Cardiac muscle cell (in vitro differentiated cells and primary cell): ENCODE measurements at places on chromosomes 4 and X. TPM values are rescaled to one million over a fixed set of nuclear protein-coding genes. Genes with fewer than 3 reads are reported as not detected.
A peak's percentile ranks its signal among the peaks of the same experiment; 100 is the strongest.

DNA sequence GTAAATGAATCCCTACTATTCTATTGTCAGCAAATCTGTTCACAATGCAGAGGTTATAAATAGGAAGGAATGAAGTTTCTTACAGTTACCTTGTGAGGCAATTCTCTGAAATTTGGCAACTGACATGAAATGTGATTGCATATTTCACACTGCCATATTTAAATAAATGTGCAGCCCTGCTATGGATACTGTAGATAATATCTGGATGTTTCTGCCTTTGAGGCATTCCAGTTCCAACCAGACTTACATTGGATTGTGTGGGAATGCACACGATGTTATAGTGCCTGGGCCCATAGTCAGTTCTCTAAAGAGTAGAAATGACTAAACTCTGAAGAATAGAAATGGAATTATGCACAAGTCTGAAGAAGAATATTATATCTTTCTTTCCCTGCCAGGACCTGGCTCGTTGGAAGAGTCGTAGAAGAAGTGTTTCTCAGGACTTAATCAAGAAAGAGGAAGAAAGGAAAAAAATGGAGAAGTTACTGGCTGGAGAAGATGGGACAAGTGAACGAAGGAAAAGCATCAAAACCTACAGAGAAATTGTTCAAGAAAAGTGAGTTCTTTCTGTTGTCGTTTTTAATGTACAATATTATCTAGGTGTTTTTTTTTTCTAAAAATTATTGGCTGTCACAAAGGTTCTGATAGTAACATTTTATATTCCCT lies 102.7 kb downstream of the PHOX2B start:
- DNase-seq: no peak

- no peak for DNase-seq
These were observed 107.6 kb downstream of the DCTD start for GRCh38 chr4:182809417-182810102.

DNA sequence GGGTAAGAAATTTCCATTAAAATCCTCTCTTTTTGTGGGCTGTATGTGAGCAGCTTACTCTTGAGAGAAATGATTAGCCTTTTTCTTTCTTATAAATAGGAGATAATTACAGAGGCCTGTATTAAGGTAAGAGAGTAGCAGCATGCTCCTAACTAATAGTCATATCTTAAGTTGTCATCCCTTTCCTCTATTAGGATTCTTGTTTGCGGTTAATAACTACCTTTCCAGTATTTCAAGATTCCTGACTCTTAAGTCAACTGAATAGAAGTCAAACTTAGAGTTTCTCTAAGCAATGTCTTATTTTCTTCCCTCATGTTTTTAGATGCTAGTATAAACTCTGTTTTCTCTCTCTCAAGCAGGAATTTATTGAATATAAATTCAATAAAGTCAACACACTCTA lies 139.9 kb upstream of the GPRIN3 start:
- no peak for DNase-seq

- no peak for DNase-seq
These were observed 110.1 kb upstream of the PDLIM3 start for GRCh38 chr4:185645403-185645802.

- peak; percentile 84 for DNase-seq
These were observed at the start of gene DDX3X for GRCh38 chrX:41333744-41334362. Gene DDX3X (plus strand): TSS chrX:41334162. CDS start chrX:41334253, 91 bp downstream.

Gene GAGE12J
- not detected in 2 replicates for total RNA-seq

Gene USP26
- total RNA-seq: not detected in 2 replicates

Gene RBMX
- 304 and 370 TPM in 2 replicates for total RNA-seq

Gene XAGE1B
- total RNA-seq: not detected in 2 replicates

- no peak for DNase-seq
These were observed 24.8 kb upstream of the FAM193A start for GRCh38 chr4:2511645-2512131.

DNA sequence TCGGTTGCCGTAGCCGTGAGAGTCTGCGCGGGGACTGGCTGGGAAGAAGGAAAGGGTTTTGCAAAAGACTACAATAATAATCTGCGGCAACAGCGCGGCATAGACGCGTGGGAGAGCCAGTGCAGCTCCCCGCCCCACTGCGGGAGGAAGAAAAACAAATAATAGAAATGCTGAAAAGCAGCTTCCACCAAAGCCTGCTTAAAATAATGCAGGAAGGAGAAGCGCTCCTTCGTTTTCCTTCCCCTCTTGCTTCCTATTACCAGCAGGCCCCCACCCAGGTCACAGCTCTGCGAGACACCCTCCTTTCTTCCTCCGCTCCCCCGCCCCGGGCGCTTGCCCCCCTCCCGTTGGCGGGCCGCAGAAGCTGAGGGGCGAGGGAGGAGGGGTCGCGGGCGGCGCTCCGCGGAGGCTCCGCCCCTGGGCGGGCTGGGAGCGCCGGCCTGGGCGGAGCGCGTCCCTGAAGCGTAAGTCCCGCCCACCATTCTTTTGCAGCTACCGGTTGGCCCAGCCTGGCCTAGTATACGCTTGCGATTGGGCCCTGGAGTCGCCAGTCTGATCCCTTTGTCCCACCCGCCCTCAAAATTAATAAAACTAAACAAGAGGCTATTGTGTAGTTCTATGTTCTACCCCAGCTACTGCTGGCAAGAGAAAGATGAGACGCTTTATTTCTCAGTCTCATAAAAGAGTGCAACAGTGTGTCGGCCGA lies 636 bp upstream of the AMOT start:
- DNase-seq: peak; percentile 90

Gene STAP1
- not detected in 2 replicates for total RNA-seq

DNA sequence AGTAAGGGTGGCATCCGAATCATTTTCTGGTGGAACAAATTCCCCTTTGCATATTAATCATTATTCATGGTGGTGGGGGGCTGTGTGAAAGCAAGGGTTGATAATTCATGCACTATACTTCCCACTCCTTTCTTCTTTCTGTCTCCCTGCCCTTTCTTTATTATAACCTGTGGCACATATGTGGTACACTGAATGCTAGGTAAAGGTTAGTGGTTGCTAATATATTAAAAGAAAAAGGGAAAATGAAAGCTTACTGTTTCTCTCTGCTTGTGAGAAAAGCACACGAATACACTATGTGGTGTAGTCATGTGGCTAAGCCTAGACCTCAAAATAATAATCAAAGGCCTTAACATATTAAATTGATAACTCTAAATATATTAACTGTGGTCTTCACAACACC lies 178.4 kb upstream of the RPS6KA3 start:
- no peak for DNase-seq

- DNase-seq: no peak
These were observed 21.6 kb upstream of the DUSP9 start for GRCh38 chrX:153625271-153626024.

DNA sequence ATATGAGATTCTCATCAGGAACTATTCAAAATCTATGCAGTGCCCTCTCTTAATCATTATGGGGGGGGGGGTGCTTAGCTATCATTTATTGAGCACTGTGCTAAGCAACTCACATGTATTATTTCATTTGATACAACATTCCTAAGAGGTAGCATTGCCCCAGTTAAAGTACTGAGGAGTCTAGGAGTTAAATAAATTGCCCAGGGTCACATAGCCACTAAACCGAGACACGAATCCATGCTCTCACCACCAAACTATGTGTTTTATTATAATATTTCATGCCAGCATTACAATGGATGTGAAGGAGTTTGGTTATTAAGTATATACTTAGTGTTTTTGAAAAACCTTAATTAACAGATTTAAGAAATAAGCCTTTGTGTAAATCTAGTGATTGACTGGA lies 131.4 kb downstream of the CBR4 start:
- no peak for DNase-seq

GRCh38 chr4:3786196-3786869 lies 20.1 kb downstream of the ADRA2C start:
- DNase-seq: no peak

Gene DDX60
- total RNA-seq: 4.8 and 5.8 TPM in 2 replicates

DNA sequence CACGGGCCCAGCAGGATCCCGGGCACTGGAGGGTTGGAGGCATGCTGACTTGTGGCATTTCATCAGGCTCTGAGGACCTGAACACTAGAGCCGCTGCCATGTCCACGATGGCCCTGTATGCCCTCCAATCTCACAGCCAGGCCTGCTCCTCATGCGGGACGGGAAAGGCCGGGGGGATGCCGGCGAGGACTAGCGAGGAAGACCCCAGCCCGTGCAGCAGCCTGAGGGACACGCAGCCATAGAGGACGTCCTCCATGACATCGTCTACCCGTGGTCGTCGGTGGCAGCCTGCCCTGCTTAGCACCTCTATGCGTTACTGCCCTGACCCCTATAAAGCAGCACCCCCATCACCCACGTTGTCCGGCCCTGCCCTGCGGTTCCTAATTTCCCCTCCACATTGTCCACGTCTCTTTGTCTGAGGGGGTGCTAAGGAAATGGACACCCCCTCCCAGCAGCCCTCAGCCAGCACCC lies 32.6 kb downstream of the HMX1 start:
- no peak for DNase-seq

Gene GPRASP1
- total RNA-seq: 3.2 and 8.7 TPM in 2 replicates

GRCh38 chr4:47287735-47288134 lies 175.8 kb downstream of the COMMD8 start:
- DNase-seq: peak; percentile 56

DNA sequence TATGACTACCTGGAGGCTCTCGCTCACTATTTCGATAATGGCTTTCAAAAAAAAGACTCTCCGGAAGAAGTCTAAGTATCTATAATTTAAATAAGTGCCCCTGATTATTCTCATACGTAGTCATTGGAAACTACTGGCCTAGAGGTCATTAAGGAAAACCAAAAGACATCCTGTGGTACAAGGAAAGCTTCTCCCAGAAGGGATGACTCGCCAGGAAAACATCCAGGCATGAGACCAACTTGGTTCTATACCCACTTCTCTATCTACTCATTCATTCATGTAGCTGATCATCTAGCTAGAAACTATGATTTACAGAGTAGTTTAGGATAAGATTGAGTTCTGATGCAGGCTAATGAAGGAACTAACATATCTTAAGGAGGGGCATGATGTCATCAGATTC lies 37.7 kb downstream of the SOX3 start:
- DNase-seq: no peak

DNA sequence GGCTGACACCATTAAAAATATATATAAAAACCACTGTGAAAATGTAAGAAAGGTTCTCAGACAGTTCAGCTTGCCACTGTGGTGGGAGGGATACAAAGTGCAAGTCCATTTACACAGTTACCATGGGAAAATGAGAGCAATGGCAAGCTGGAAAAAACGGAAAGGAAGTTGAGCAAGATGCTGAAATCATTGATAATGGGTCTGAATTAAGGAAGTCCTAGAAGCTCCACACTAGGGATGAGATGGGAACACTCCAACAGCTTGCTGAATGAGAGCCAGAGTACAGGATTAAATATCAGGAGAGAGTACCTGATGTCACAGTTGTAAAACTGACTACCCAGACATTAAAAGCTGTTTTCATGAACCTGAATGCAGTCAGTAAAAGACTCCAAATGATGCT lies 218.6 kb downstream of the PRDM5 start:
- peak; percentile 84 for DNase-seq

- no peak for DNase-seq
These were observed 61.1 kb upstream of the BLTP1 start for GRCh38 chr4:122090989-122091388.

- DNase-seq: peak; percentile 85
These were observed 68.7 kb downstream of the NSD2 start for GRCh38 chr4:1939664-1940509.

Gene PGAM4
- total RNA-seq: not detected in 2 replicates
